ENCODE measurements at places on chromosomes 5 and 9.
A peak's percentile ranks its signal among the peaks of the same experiment; 100 is the strongest.

DNA sequence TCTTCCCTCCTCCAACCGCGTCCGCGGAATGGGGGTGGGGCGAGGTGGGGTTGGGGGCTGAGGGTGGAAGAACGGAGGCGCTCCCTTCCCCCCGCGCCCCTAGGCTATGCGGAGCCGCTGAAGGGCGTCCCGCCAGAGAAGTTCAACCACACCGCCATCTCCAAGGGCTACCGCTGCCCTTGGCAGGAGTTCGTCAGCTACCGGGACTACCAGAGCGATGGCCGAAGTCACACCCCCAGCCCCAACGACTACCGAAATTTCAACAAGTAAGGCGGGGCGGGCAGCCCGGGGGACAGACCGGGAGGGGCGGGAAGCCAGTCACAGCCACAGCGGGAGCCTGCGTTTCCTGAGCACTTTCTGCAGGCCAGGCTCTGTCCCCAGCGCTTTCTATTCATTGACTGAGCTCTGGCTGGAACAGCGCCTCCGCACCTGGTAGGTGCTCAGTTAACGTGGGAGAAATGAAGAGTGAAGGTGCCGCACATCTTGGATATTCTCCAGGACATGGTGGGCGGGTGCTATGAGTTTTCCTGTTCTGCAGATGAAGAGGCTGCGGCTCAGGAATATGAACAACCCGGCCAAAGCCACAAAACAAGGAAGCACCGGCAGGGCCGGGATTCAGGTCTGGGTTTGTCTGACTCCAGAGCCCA lies 11.3 kb downstream of the MYOZ3 start:
- no peak for DNase-seq

DNA sequence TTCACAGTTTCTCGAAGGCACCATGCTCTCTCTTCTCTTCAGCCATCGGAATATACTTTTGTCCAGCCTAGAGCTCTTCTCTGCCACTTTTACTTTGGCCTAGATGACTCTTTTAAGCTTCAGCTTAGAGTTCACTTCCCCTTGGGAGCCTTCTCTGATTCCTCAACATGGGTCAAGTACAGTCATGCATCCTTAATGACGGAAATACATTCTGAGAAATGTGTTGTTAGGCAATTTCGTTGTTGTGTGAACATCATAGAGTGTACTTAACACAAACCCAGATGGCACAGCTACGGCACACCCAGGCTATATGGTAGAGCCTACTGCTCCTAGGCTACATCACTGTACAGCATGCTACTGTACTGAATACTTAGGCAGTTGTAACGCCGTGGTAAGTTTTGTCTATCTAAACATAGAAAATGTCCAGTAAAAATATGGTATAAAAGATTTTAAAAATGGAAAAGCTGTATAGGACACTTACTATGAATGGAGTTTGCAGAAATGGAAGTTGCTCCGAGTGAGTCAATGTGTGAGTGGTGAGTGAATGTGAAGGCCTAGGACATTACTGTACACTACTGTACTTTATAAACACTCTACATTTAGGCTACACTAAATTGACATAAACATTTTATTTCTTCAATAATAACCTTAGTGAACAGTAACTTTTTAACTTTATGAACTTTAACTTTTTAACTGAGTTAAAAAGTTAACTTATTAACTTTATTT lies 15.1 kb upstream of the TNFSF15 start:
- DNase-seq = no peak

DNA sequence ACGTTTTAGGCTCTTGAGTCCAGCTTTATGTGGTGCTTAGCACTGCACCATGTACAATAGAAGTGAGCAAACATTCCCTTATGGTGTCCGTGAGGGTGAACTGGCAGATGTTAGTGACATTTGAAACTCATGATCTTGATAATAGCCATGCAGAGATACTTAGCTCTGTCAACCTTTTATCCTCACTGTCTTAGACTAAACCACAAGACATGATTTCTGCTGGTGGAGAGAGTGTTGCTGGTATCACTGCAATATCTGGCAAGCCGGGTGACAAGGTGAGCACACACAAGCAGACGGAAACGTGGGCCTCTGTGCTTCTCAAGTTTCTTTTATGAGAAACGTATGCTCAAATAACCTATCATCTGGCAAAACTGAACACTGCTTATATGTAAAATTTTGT lies 68.4 kb downstream of the CAST start:
- DNase-seq = no peak

DNA sequence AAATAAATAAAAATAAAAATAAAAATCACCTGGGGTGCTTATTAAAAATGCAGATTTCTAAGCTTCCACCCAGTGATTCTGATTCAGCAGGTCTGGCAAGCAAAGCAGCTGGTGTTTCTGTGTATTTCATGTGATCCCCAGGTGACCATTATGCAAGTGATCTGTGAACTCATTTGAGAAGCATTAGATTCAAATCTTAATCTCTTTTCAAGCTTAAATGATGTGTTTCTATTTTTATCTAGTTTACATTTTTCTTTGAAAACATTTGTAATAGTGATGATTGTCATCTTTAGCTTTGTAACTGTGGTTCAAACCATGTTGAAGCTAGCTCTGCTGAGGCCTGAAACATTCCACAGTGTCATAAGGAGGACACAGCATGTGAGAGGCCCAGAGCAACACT lies 804.8 kb upstream of the ZNF608 start:
- DNase-seq = no peak

DNA sequence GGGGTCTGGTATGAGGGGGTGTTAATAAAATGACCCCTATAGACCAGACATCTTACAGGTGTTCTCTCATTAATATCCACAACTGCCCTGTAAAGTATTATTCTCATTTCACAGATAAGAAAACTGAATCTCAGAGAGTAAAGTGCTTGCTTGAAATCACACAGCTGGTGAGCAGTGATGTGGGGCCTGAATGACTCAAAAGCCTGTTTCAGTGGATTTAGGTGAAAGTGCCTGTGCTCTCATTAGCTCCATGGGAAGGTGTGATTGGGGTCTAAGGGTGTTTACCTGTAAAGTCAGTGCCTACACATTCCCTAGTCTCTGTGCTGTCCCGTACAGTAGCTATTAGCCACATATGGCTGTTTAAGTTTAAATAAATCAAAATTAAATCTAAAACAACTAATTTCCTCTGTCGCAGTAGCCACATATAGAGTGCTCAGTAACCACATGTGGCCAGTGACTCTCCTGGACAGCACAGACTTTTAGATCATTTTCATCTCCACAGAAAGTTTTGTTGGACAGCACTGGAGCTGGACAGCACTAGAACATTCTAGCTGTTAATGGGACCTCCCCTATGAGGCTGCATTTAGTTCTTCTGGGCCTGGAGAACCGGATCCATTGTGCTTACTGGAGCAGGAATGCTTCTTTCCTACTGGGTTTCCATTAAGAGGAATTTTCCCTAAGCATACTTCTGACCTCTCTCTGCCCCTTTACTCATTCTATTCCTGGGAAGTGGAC lies 52.5 kb upstream of the SEMA6A start:
- DNase-seq = peak; percentile 15

DNA sequence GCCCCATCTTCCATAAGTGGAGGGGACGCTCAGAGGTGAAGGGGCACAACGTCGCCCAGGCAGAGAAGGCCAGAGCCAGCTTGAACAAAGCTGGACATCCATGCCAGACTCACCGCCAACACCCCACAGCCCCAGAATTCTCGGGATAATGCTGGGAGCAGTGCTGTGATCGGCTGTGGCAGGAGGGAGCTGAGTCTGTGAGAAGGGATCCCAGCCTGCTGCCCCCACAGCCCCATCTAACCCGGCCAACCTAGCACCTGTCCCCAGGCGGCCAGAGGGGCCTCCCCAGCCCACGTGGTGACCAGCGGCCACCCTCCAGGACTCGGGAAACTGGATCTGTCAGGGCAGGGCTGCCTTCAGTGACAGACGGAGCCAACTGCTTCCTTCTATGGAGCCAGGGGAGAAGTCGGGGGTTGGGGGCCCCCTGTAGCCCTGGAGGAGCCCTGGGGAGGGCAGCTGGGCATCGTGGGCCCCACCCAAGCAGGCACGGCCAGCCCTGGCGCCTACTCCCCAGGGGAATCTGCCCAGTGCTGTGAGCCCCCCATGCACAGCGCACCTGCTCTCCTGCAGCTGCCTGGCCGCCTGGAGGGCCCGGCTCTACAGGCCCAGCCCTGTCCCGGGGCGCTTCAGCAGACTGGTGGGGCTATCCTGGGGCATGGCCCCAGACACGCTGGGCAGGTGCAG lies 6.0 kb downstream of the BRD3 start:
- DNase-seq = no peak

Data from GM12892 (cell line).